ENCODE measurements at places on chromosomes 5 and 9.

DNA sequence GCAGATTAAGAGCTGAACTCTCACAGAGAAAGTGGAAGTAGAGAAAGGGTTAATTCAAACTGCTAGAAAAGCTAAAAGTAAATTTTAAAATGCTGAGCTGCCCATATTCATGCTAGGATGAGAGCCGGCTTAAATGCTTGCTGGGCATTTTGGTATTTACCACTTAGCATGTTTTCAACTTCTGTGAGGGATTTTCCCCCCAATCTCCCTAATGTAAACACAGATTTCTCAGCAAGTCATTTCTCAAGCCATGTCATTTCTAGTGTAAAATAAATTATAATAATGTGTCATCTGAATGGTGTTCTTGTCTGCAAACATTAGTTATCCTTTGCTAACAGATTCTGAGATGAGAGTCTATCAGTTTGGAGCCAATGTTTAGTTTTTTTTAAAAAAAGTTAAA is 22.3 kb downstream of the RPS23 start:
- DNase-seq = no peak

DNA sequence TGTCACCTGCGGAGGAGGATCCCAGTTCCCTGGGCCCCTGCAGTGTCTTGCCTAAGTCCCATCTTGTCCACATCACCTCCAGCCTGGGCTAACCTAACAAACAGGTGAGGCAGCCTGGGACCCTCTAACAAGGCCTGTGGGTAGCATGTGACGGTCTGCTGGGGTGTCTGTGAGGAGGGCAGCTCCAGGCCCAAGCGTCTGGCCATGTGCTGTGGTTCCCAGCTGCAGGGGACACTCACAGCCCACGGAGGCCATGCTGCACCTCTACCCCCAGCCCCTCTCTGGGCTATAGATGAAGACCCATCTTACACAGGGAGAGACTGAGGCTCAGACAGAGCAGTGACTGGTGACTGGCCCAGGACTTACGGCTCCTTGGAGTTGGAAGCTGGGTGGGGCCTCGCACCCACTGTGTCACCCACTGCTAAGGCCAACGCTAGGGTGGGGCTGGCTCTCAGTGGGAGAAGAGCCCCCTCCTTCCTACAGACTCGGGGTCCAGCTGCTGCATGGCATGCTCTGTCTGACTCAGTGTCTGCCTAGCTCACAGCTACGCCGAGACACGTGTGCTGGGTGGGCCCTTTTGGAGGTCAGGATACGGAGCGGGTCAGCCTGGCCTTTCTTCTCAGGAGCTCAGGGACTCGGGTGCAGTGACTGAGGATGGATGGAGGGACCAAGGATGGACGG is 40.8 kb upstream of the RNF130 start:
- peak; percentile 51 for DNase-seq

- DNase-seq = no peak
These were observed 583.9 kb upstream of the CTNND2 start for GRCh38 chr5:12488161-12488560.

- DNase-seq = no peak
These were observed 226.7 kb downstream of the AGTPBP1 start for GRCh38 chr9:85515021-85515420.

DNA sequence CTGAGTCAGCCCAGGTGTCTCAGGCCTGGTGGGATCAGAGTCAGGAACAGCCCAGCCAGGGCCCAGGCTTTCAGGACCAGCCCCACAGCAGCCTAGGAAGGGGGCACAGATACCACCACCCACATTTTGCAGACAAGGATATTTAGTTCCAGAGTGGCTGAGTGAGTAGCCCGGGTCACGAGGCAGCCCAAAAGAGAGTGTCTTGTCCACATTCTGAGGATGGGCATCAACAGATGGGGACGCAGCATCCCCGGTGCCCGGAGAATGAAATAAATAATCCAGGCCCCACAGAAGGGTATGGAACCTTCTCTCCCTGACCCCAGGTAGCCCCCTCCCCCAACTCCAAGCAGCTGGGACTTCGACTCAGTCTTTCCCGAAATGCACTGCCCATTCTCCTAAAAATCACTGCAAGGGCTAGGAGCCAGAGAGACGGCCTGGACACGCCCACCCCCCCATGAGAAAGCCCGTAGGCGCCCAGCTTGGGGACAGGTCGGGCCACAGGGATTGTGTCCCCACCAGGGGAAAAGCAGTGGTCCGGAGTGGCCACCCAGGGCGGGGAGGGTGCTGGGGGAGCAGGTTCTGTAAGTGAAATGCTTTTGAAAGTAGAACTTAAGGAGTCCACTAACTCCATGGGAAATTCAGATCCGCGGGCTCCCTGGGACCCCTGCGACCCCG is 6.9 kb downstream of the LHX3 start:
- DNase-seq = no peak

DNA sequence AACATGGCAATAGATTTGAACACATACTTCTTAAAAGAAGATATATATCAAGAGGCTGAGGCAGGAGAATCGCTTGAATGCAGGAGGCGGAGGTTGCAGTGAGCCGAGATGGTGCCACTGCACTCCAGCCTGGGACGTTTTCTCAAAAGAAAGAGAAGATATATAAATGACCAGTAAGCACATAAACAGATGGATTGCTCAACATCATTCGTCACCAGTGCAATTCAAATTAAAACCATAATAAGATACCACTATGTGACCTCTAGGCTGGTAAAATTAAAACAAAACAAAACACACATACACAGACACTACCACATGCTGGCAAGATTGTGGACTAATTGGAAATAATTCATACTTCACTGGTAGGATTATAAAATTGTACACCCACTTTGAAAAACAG is 5.3 kb upstream of the TXN start:
- no peak for DNase-seq

GRCh38 chr5:30502277-30502676 is 691.2 kb upstream of the CDH6 start:
- DNase-seq = no peak

GRCh38 chr5:165834891-165835290 is 2329.5 kb downstream of the MAT2B start:
- no peak for DNase-seq

DNA sequence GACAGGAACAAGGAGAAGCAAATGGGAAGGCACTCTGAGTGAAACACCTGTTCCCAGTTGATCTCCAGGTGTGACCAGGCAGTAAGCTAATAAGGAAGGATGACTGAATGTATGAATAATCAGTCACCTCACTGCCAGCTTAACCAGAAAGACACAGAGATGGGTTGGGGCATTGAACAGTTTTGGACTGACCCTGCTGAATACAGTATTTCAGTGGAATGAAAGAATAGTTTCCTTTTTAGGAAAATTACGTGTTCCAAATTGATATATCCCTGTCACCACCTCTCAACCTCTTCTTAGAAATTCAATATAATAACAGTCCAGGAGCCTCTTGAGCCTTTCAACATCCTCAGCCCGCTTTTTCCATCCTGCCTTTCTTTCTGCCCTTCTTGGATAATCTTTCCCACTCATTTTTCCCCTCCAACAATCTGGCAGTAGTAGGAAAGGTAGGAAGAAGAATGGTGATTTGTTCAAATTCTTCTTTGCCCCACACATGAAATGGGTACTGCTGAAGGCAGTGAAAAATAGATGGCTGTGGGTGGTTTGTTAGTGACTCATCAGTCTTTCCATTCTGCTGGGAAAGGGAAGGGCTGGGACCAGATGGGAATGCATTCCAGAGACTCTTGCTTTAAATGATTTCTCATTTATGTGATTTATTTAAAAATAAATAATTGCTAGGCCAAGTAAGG is 117.9 kb downstream of the ZSWIM6 start:
- no peak for DNase-seq

DNA sequence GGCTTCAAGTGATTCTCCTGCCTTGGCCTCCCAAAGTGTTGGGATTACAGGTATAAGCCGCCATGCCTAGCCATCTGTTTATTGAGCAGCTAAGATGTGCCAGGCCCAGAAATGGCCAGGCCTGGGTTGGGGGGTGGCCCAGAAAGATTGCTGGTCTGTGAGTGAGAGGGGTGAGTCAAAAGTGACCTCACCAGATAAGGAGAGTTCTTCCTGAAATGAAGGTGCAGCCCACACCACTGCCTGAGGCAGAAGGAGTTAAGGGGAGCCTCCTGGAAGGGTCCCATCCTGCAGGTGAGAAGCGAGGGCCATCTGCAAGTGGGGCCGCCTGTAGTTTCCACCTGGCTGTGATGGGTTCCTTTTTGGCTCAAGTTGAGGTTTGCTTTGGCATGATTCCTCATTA is 96.9 kb upstream of the KLF4 start:
- no peak for DNase-seq

DNA sequence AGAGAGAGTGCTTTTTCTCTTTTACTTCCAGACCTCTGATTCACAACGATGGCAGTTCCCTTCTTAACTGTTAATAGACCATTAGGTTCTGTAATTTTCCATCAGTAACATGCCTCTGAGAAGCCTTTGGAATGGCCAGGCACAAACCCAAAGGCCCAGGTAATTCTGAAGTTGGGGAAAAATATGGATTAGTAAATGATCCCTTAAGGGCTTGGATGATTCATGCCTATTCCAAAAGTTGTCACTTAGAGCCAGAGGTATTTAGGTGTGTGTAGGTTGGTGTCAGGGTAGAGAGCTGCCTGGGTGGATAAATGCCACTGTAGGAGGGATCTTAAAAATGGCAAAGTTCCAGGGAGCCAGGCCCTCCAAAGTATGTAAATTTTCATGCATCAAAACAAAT is 228.8 kb downstream of the PLK2 start:
- DNase-seq = no peak

DNA sequence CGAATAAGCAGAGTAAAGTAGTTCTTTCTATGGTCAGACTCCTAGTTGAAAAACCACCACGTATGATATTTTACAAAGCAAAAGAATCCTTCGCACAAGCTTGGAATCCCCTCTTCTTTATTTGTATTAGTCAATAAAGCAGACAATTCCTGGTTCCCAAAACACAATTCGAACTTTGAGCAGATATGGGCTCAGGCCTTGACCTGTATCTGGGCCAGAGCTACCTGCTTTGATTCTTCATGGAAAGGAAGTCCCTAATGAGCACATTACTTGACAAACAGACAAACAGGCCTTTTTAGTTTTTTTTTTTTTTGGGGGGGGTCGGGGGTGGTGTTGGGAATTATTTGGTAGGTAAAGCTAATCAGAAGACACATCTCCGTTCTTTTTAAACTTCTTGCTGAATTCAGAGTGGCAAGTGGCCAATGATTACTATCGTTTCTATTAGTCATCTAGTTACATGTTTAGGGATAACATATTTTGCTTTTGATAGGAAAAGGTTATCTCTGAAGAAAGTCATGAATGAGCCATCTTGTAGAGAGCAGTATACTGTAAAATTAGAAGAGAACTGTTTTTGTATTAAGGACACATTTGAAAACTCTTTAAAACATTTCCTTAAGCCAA is 116.6 kb upstream of the HMHB1 start:
- no peak for DNase-seq

DNA sequence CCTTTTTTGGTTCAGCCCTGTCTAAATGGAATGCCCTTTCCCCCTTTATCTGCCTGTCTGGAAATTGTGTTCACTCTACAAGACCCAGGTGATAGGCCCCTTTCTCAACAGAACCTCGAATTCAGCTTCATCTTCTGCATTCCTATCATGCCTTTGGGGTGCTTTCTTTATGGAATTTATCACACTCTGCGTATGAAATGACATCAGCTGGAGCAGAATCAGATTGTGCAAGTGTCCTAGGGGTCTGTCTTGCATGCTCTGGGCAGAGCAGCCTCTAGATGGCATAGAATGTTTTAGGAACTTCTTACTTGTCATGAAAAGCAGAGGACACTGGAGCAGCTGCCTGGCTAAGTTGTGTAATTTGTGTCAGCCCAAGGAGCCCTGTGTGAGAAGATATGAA is 84.9 kb downstream of the ISL1 start:
- DNase-seq = no peak

DNA sequence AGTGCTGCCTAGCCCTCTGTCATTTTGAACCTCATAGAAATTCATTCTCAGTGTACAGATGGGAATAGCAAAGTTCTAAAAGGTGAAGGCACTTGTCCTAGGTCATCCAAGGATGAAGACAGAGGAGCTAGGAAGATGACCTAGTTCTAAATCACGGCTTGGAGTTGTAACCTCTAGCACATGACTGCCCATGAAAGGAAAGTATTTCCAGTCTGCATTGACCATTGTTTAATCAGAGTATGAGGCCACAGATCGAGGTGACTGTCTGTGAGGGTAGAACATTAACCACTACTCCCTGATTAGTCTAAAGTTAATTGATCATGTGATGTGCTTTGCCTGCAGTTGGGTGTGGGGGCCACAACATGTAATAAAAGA is 674 bp upstream of the TNFSF15 start:
- DNase-seq = no peak

DNA sequence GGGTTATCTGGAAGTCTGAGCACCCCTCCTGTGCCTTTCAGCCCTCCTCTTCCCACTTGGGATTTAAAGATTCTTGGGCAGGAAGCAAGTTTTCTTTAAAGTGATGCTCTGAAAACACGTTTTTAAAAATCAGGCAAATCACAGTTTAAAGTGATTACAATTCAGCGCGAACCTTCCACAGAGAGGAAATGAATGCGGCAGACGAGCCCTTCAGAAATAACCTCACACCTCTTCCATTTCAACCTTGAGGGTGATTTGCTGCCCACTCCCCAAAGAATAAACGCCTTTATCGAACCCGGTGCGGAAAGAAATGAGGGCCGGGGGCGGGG is 2.3 kb upstream of the EFNA5 start:
- no peak for DNase-seq

DNA sequence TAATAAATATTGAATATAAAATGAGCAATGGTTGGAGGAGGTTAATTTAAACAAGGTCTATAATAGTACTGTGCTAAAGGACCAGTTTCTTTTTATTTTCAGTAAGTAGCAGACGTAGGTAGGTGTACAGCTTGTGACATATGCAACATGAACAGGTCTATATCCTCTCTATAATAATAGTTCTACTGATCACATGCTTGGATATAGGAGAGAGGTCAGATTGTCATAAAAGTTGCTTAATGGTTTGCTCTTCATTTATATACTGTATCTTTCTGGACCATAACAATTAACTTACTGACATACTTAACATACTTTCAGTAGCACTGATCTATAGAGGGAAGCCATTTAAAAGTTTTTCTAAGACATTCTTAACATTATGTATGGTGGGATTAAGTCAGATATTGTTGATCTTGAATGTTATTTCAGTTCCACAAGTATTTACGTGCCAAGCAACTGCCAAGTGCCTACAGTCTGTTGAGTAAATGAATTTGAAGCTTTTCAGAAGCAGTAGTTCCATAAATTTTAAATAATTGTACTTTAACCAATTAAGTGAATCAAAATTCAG is 68.0 kb downstream of the DENND4C start:
- DNase-seq = no peak

DNA sequence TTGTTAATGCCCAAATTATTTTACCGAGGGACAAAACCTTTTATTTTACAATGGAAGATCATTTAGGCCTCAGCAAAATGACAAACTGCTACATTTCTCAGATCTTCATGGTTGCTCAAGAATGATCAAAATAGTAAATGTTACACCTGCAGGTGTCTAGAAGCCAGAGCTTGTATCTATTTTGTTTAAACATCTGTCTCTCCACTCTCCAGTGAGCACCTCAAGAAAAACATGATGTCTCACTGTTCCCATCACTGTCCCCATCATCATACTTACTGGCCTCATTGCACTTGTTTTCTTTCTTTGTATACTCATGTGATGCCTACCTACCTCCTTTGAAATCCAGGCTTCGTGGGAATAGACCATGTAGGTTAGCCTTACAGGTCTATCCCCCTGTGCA is 149.6 kb downstream of the TTLL11 start:
- no peak for DNase-seq

Measured in endodermal cell (in vitro differentiated cells).